Lung (tissue), 17 donors: ENCODE measurements at places on chromosomes 13 and 19. TPM values are rescaled to one million over a fixed set of nuclear protein-coding genes. Genes with fewer than 3 reads are reported as not detected.

The KCNN4 gene
- 13.5 TPM for total RNA-seq

The F2RL3 gene
- total RNA-seq = 5.8 TPM

- DNase-seq = peak; percentile 28
Observed at GRCh38 chr19:42601811-42602443, 7.2 kb upstream of the CEACAM8 start.

- DNase-seq = peak; percentile 48
Observed at GRCh38 chr13:23447927-23448326, 14.4 kb upstream of the SACS start.

- DNase-seq = no peak
Observed at GRCh38 chr19:48186541-48186991, 16.1 kb downstream of the ZSWIM9 start.

- no peak for DNase-seq
Observed at GRCh38 chr13:26324867-26325266, 70.9 kb downstream of the CDK8 start.

GRCh38 chr13:60001889-60002288 is 161.8 kb downstream of the DIAPH3 start:
- DNase-seq = no peak

- DNase-seq = peak; percentile 99
Observed at GRCh38 chr19:43532962-43533545, at the start of gene ZNF575. Gene ZNF575, plus strand, starts transcription at chr19:43533188. Its CDS starts 1,235 bp downstream, at chr19:43534423.

The WDR88 gene
- total RNA-seq = not detected

The YIPF2 gene
- 54.7 TPM for total RNA-seq

The ACTMAP gene
- total RNA-seq = 23.7 TPM

The KLF1 gene
- 3.0 TPM for total RNA-seq

GRCh38 chr19:28487999-28488398 is 725.0 kb downstream of the UQCRFS1 start:
- no peak for DNase-seq

The SIAH3 gene
- 0.03 TPM for total RNA-seq

The ZNF506 gene
- total RNA-seq = 59.4 TPM

GRCh38 chr19:4690361-4690760 is 20.2 kb upstream of the MYDGF start:
- no peak for DNase-seq

GRCh38 chr19:41421314-41421713 is 5.9 kb downstream of the B3GNT8 start:
- no peak for DNase-seq

DNA sequence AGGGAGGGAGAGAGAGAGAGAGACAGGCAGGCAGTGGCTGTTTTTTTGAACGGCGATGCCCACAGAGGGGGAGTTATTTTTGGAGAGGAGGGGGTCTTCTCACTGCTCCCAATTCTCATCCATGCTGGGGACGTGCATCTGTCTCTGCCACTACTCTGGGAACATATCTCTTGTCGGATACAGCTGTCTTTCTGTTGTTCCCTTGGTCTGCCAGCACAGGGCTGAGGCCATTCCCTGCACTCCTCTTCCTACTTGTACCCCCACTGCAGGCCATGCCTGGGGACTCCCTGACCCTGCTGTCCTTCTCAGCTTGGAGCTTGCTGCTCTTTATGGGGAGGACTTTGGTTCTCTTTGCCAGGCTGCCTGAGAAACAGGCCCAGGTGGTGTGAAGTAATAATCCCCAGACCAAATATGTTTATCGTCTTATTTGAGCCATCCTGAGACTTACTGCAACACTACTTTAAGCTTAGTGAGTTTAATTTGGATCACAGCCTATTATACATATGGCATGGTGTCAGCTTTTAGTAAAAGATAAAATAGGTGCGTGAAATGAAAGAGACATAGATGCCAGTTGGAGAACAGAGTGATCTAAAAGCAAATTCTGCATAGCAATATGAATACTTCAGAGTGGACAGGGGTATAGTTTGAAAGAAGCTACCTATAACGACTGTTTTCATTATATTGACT is 19.1 kb downstream of the LRCH1 start:
- DNase-seq = no peak
